ENCODE measurements at places on chromosomes 12 and 14.

DNA sequence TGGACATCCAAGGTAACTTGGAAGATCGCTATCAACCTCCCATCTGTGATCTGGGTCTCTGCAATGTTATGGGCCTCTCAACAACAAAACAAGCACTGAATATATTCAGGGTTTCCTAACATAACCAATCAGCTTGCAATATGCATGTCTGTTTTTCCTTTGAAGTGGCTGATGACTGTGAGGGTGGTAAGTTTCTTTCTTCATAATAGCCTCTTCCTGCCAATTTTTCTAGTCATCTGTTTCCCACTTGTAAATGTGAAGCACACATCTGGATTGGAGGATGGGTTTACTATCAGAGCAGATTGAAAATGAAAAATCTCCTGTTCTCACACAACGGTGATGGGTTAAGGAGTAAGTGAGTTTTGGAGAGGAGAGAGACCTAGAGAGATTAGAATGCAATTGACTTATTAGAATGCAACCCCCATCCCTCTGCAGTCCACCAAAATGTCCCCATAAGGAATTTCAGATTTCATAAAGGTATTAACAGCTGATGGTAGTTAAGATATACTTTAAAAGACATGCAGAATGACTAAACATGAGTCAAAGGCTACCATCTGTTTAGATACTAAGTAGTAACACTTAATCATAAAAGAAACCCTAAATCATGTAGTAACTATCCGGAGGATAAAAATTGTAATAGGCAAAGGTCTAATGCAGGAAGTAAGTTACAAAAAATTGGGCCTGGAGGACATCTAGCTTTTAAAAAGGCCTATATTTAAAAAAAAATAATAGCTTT is 58.4 kb upstream of the SAV1 start:
- no peak for DNase-seq

DNA sequence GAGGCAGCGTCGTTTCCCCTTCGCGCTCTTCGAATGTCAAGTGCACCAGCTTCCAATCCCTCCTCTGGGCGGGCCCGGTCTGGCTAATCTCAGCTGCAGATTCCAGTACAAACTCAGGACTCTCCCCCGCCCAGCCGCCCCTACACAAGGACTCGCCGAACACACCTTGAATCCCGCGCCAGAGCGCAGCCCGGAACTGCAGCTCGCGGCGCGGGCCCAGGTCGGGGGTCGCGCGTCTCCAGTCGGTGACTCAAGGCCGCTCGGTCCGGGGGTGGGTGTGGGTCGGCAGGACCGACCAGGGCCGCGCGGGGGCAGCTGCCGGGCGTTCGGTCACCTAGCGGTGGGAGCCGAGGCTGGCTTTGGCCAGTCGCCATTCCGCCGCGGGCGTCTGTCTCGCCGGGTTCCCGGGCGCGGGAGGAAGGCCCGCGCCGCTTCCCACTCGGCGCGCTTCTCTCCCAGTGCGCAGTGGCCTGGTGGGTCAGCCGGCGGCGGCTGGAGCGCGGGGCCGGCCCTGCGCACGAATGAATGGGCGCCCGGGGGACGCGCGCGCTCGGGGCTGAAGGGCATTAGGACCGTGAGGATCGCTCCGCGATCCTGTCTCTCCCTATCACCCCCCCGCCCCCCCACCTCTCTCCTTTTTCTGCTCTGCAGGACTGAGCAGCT is at the start of gene GALNT16:
GALNT16 (plus strand) TSS at position 632 of the 663 bp plus-strand sequence. CDS start 133 bp downstream, outside the sequence.
- DNase-seq, result peak; percentile 83

DNA sequence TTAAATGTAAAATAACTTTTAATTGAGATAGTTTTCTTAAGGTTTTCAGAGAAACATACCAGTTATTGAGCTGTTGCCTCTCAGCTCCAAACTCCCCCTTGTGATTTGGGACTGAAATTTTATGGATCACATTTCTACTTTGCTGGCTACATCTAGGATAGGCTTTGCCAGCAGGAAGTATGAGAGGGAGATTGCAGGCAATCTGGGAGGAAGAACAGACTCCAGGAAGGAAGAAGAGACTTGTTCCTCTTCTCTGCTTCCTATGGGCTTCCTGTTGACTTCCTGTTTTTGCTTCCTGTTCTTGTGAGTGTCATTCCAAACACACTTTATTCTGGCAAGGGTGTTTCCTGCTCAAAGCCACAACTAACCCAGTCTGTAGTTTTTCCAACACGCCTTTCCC is 312.9 kb downstream of the ITPR2 start:
- DNase-seq, result no peak

DNA sequence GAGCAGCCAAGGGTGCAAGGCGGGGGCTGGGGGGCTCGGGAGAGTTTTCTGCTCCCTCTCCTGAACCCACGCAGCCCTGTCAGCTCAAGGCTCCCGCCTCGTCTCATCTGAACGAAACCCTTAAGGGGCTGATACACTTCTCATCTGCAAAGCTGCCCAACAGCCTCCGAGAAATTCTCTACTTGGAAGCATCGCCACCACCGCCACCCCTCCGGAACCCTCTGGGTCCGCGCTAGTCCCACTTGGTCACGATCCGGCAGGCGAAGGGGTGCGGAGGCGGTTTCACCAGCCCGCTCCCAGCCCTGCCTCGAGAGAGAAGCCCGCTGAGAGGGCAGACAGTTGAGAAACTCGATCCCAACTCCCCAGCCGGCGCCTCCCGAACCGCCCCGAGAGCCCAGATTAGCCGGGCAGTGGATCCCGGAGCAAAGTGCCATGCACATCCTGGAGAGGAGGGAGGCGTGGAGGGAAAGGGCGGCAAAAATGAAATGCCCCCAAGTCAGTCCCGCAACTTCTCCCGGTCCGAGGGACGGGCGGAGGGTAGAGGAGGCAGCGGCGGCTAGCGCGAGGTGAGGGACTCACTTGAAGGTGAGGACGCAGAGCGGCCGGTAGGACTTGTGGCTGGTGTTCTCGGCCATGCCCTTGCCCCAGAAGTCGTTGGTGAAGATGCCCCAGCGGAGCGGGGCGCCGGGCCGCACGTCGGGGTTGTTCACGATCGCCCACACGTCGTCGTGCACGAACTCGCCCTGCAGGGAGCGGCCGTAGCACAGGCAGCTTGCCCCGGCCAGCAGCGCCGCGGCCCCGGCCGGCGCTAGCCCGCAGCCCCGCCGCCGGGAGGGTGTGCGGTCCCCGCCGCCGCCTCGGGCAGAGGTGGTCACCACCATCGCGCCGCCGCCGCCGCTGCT is 620 bp downstream of the TMTC1 start:
- peak; percentile 56 for DNase-seq

DNA sequence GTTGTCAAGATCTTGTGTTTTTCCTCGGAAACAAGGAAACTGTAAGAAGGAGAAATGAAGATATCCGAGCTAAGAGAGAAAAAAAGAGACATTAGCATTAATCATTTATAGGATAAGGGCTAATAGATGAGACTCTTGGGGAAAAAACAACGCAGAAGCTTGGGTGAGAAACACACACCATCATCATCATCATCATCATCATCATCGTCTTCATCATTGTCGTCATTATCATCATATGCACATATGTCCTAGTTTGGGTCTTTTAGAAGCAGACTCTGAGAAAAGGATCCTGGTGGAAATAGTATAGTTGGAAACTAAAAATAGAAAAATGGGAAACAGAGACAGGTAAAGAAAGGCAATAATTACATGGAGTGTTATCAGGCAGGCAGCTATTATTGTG is 95.9 kb downstream of the PAH start:
- no peak for DNase-seq

DNA sequence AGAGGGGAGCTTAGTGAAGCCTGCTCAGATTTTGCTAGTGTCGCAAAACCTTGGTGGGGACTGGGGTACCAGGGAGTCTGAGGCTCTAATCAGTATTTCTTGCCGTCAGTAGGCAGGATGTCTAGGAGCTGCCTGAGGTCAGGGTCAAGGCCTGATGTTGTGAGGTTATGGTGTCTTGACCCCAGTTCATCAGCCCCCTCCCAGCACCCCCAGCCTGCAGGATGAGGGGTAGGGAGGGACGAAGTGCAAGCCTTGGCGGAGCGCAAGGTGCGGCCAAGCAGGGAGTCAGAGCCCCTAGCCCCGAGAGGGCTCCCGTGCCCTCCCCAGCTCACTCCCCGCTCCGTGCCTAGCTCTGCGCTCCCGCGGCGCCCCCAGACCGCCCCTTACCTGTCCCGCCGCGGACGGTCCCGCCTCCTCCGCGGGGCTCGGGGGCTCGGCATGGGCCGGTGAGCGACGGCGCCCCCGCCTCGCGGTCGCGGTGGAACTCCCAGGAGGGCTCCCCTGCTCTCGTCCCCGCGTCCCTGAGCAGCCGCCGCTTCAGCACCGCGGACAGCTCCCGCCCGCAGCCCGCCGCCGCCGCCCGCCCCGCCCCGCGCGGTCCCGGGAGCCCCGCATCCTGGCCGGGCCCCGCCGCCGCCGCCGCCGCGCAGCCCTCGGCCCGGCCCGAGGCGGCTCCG is 347 bp downstream of the SYNDIG1L start:
- DNase-seq, result no peak

DNA sequence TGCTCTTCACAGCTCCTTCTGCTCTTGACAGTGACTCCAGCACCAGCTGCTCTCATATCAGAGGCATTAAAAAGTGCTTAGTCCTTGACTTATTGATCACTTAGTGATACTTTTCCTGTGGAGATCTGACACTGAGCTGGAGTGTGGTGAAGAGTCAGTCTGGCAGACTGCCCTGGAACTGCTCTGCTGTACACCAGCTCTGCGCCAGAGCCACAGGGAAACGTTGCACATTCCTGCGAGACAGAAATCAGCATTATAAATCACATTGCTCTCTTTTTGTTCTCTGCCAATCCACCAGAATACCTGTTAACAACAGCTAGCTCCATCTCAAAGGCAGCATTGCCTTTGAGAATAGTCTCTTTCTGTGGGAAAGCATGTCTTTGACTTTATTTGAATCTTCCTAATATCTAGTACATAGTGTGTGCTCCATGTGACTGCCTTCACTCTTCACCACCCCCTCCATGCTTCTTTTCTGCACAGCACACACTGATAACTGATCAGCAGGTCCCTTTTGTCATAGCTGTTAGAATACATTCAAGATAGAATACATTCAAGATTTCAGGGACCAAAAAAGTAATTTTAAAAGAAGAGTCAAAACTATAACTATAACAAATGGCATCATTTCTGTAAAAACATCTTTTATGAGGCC is 48.2 kb upstream of the VSX2 start:
- peak; percentile 40 for DNase-seq

GRCh38 chr12:54016478-54016964 is 7.7 kb downstream of the HOXC8 start:
- no peak for DNase-seq

- DNase-seq, result no peak
These were observed 39.2 kb downstream of the GALNT9 start for GRCh38 chr12:132290203-132290540.

GRCh38 chr12:27460471-27460978 is 14.0 kb downstream of the SMCO2 start:
- no peak for DNase-seq

DNA sequence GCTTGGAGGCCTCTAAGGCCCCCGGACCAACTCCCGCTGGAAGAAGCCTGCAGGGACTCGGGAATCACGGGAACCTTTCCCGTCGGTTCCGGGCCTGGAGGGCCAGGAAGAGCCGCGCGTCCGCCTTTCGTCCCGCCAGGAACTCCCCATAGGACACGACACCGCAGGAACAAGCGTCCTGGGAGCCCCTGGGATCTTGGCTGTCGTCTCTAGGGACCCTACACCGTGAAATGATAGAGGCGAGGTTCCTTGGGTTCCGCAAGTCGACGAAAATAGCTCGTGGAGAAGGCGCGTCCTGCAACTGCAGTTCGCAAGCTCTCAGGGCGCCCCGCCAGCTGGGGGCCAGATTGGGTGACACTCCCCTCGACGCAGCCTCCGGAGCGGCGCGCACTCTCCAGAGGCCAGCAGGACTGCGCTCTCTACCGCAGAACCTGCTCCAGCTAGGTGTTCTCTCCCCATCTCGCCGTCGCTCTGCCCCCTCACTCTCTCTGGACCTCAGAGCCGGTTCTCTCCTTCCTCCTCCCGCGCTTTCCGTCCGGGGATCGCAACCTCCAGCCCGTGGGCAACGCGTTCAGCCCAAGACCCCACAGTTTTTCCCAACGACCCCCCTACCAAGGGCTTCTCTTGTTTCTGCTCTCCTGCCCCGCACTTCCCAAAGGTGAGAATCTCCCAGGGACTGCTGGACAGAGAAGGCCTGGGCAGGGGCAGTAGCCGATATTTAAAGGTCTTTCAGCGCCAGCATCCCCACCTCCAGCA is 776 bp downstream of the BMP4 start:
- no peak for DNase-seq

DNA sequence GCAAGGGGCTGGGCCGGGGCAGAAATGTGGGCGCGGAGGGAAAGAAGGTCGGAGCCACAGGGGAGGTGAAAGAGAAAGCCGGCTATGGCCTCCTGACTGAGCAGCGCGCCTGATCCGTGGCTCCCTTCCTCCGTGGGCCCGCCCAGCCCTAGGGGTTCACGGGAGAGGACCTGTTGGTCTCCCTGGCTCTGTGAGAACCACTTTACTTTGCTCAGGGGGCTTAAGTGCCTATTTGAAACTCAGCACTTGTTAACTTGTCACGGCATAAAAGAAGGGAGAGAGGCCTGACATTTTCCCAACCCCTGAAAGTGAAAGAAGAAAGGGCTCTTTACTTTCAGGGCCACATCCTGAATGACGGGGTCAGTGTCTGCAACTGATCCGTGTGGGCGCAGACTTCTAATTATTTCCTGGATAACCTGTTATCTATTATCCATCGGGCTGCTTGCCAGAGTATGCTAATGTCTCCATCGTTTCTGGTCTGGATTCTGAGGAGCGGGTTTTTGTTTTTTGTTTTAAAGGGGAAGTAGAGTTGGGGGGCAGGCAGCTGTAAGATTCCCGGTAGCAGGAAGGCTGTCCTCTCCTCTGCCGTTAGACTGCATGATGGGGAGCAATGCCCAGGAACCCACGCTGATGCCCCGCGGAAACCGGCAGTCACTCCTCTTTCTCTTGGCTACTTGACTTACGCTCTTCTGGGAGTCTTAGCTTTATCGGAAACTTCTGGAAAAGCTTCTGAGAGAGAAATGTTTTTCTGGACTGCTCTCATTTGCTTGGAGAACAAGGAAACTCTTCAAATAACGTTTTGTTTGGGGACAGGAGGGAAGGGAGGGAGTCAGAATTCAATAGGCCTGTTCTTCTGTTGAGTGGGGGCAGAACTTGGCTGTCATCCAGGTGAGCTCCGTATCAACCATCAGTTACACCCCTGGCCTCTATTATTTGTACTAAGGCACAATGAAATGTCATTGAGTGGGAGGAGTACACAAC is 127.7 kb upstream of the MAX start:
- DNase-seq, result peak; percentile 70

DNA sequence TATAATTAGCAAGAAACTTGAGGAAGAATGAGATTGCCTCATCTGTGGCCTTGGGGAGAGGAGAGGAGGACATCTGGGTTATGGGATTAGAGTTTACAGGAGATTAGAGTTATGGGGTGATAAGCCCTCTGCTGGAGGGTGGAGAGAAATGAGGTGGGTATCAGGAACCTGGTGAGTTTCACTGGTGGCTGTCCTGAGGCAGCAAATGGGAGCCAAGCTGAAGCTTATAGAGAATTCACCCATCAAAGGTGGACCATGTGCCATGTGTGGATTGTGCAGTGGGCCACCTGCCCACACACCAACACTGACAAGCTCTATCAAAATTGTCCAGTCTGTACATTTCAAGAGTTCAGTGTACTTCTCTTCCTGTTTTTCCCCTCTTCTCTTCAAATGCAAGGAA is 135.3 kb downstream of the AEBP2 start:
- DNase-seq, result no peak

GRCh38 chr14:34181338-34181737 is 230.5 kb upstream of the EGLN3 start:
- DNase-seq, result no peak

- peak; percentile 62 for DNase-seq
These were observed 541 bp downstream of the GOLT1B start for GRCh38 chr12:21502164-21502496.

- DNase-seq, result no peak
These were observed 46.7 kb downstream of the SLC4A8 start for GRCh38 chr12:51471111-51471864.
